Nasal cavity respiratory epithelium epithelial cell of viscerocranial mucosa (primary cell): ENCODE measurements at places on chromosomes 11 and 22. TPM values are rescaled to one million over a fixed set of nuclear protein-coding genes. Genes with fewer than 3 reads are reported as not detected.

USH1C gene
- total RNA-seq = not detected in 2 replicates

SESN3 gene
- 14.7 and 70.5 TPM in 2 replicates for total RNA-seq

PKP3 gene
- 208 and 214 TPM in 2 replicates for total RNA-seq

OR52I2 gene
- not detected in 2 replicates for total RNA-seq

APOL3 gene
- 2.8 TPM in 1 of 2 replicates, not detected in the other for total RNA-seq

RIMBP3B gene
- not detected in 2 replicates for total RNA-seq

SLC5A4 gene
- not detected in 2 replicates for total RNA-seq

OR52N4 gene
- not detected in 2 replicates for total RNA-seq

FREY1 gene
- total RNA-seq = 0.68 and 1.4 TPM in 2 replicates

ADORA2A gene
- total RNA-seq = 0.34 and 0.64 TPM in 2 replicates

SLC22A12 gene
- total RNA-seq = not detected in 2 replicates

TNNI2 gene
- under 0.01 and 0.71 TPM in 2 replicates for total RNA-seq

RASSF10 gene
- 2.1 and 3.3 TPM in 2 replicates for total RNA-seq

KCNK7 gene
- total RNA-seq = 0.57 and 0.68 TPM in 2 replicates

C11orf42 gene
- total RNA-seq = not detected in 2 replicates

KREMEN1 gene
- total RNA-seq = 8.2 and 20.1 TPM in 2 replicates

TMEM191C gene
- 0.34 and 0.85 TPM in 2 replicates for total RNA-seq

MRGPRF gene
- not detected in 2 replicates for total RNA-seq

ADAMTS8 gene
- not detected in 2 replicates for total RNA-seq

PLEKHA7 gene
- 1.0 and 7.6 TPM in 2 replicates for total RNA-seq

MTCH2 gene
- total RNA-seq = 70.1 and 76.6 TPM in 2 replicates

TUBA8 gene
- total RNA-seq = under 0.01 and 0.21 TPM in 2 replicates

GLYAT gene
- total RNA-seq = not detected in 2 replicates

LRRC56 gene
- 0.34 and 1.4 TPM in 2 replicates for total RNA-seq

CAPN1 gene
- 130 and 324 TPM in 2 replicates for total RNA-seq

GPR83 gene
- under 0.01 and 0.07 TPM in 2 replicates for total RNA-seq

PLAAT3 gene
- 0.28 and 5.8 TPM in 2 replicates for total RNA-seq

LDHAL6A gene
- total RNA-seq = not detected in 2 replicates

TMEM109 gene
- 6.5 and 29.0 TPM in 2 replicates for total RNA-seq

CPT1B gene
- total RNA-seq = 1.7 and 14.2 TPM in 2 replicates

CSNK2A3 gene
- total RNA-seq = 3.8 and 4.1 TPM in 2 replicates

RNH1 gene
- total RNA-seq = 339 and 399 TPM in 2 replicates

GGT5 gene
- under 0.01 TPM in 1 of 2 replicates, not detected in the other for total RNA-seq

POU2AF2 gene
- total RNA-seq = not detected in 2 replicates

CFAP300 gene
- 3.0 and 5.1 TPM in 2 replicates for total RNA-seq

B4GALNT4 gene
- total RNA-seq = 4.8 and 17.3 TPM in 2 replicates

DEUP1 gene
- total RNA-seq = under 0.01 and 0.14 TPM in 2 replicates

SPI1 gene
- total RNA-seq = not detected in 2 replicates

VWA5A gene
- 16.7 and 40.6 TPM in 2 replicates for total RNA-seq

CASP5 gene
- total RNA-seq = 0.50 and 1.0 TPM in 2 replicates

RAB38 gene
- total RNA-seq = 229 and 240 TPM in 2 replicates

CTSC gene
- total RNA-seq = 82.7 and 187 TPM in 2 replicates

CHRM1 gene
- total RNA-seq = not detected in 2 replicates

ZNRF3 gene
- total RNA-seq = 5.5 and 8.1 TPM in 2 replicates

CDC42BPG gene
- total RNA-seq = 7.5 and 35.9 TPM in 2 replicates

GGTLC2 gene
- total RNA-seq = not detected in 2 replicates

TEX12 gene
- under 0.01 and 0.50 TPM in 2 replicates for total RNA-seq

MRGPRX2 gene
- not detected in 2 replicates for total RNA-seq

MS4A8 gene
- not detected in 2 replicates for total RNA-seq

MOGAT2 gene
- 0.07 TPM in 1 of 2 replicates, not detected in the other for total RNA-seq

MMP1 gene
- total RNA-seq = 3.2 and 150 TPM in 2 replicates

CEND1 gene
- total RNA-seq = not detected in 2 replicates

TESMIN gene
- 2.4 and 2.7 TPM in 2 replicates for total RNA-seq
